ENCODE measurements at places on chromosomes 11 and 22.

GRCh38 chr11:125412509-125412908 lies 83.6 kb downstream of the FEZ1 start:
- no peak for DNase-seq

DNA sequence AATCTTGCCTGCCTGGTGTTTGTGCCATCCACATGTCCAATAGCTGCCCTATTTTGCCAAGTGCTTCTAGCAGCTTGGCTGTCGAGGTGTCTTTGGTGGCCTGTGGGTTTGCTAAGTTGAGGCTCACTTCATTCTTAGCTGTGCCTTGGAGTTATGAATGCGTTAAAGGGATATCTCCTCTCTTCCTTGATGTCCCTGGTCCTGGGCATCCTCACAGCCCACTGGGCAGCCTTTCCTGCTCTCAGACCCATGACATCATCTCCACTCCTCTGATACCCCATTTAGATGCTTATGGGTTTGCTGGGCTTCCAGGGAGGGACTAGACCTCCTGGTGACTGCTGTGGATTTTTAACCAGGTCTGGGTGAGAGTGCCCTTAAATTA lies 1.3 kb downstream of the LDLRAD3 start:
- DNase-seq: no peak

- DNase-seq: no peak
These were observed 408 bp downstream of the PPP2R5B start for GRCh38 chr11:64924910-64925284.

DNA sequence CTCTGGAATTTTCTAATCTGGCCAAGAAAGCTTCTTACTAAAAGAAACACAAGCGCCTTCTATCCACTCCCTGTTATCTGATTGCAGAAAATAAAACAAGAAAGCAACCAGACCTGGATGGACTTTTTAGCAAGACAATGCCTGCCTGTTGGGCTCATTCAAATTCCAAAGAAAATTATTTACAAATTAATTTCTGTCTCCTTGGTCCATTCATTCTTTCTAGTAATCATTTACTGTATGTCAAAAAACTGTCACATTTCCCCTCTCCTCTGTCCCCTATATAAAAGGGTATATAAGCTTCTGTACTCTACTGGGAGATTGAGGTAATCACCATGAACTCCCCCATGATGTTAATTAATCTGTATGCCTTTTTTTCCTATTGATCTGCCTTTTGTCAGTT lies 279.9 kb downstream of the DLG2 start:
- no peak for DNase-seq

DNA sequence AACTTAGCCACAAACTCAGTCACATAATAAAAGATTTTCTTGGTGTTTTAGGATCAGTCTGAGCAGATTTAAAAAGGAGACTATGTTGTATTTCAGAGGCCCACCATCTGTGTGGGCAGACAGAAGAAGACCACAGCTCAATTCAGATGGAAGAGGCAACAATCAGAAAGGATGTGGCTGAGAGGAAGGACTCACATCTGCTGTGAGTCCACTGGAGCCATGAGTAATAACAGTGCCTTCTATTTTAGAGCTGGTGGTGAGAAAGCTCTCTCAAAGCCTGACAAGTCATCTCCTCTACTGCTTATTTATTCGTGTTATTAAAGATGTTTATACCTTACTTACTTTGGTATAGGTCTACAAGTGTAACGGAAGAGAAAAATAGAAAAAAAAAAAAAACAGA lies 357.2 kb downstream of the OPCML start:
- no peak for DNase-seq

DNA sequence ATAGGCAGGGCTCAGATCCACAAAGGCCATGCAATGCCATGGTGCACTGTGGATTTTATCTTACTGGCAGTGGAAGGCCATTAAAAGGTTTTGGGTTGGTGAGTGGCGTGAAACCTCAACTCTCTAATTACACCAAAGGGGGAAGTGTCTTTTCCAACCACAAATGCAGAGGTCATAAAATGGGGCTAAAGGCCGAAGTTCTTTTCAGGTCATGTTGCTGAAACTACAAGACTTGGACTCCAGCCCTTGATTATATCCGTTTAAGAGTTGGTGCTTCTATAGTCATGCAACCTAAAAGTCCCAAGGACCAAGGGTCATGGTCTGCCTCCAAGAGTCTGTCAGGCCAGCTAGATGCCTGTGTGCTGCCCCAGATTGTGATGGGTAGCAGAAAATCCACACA lies 434.3 kb downstream of the RAB38 start:
- DNase-seq: no peak

DNA sequence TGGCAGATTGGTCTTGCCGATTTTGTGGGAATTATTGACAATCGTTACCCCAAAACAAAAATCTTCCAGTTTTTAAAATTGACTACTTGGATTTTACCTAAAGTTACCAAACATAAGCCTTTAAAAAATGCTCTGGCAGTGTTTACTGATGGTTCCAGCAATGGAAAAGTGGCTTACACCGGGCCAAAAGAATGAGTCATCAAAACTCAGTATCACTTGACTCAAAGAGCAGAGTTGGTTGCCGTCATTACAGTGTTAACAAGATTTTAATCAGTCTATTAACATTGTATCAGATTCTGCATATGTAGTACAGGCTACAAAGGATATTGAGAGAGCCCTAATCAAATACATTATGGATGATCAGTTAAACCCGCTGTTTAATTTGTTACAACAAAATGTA lies 37.2 kb downstream of the IGLL1 start:
- DNase-seq: no peak

- no peak for DNase-seq
These were observed 3.8 kb downstream of the CBLIF start for GRCh38 chr11:59841514-59841913.

GRCh38 chr11:1746956-1747752 lies 3.2 kb downstream of the IFITM10 start:
- no peak for DNase-seq

DNA sequence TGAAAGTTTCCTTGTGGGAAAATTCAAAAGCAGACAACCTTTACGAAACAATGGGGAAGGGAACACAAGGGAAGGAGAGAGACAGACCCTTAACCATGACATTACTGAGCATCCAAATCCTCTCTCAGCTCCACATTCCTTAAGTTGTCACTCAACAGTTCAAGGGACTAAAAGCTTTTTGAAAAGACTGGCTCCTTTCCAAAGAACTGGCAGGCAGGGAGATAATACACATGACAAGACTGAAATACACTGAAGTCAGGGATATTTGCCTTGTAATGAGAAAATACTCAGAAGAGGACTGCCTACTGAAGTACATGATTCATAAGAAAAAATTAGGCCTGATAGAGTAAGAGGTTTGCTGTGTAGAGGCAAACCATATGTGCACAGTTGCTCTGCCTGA lies 69.1 kb downstream of the SMCO4 start:
- no peak for DNase-seq

GRCh38 chr11:92227230-92227814 lies 2.7 kb downstream of the FAT3 start:
- no peak for DNase-seq

GRCh38 chr11:114928260-114928870 lies 250.0 kb downstream of the NXPE2 start:
- no peak for DNase-seq

- DNase-seq: no peak
These were observed 71.8 kb downstream of the ATG16L2 start for GRCh38 chr11:72885749-72886609.

- DNase-seq: no peak
These were observed 60.7 kb upstream of the ALKBH3 start for GRCh38 chr11:43819926-43820325.

GRCh38 chr11:22927793-22928192 lies 67.5 kb upstream of the CCDC179 start:
- DNase-seq: no peak

GRCh38 chr22:25210793-25211192 lies 8.6 kb upstream of the CRYBB2 start:
- no peak for DNase-seq

DNA sequence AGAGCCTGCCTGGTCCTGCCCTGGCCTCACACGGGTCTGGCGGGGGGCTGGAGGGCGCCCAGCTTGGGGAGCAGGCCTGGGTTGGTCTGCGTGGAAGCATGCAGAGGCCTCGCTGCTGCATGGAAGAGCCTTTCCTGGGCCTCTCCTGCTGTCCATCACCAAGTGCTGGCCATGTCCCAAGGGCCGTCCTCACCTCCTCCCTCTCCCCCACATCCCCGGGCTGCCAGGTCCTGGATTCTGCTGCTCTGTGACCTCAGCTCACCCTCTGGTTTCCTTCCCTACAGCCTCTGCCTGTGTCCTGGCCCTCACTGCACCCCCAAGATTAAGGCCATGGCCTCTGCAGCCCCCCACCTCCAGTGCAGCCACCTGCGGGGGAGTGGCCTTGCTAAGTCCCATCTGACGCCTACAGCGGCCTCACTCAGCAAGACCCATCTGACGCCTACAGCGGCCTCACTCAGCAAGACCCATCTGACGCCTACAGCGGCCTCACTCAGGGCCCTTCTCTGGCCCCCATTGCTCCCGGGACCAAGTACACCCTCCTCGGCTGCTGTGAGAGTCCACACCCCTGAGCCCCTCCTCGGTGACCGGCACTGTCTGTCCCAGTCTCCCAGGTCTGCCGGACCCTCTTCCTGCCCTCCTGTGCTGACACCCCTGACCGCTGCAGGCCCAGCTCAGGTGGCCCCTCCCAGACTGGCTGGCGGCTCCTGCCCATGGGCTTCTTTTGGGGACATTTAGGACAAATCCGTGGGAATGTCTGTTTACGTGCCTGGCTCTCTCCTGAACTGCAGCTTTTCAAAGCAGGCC lies 119.5 kb upstream of the B3GAT1 start:
- no peak for DNase-seq

DNA sequence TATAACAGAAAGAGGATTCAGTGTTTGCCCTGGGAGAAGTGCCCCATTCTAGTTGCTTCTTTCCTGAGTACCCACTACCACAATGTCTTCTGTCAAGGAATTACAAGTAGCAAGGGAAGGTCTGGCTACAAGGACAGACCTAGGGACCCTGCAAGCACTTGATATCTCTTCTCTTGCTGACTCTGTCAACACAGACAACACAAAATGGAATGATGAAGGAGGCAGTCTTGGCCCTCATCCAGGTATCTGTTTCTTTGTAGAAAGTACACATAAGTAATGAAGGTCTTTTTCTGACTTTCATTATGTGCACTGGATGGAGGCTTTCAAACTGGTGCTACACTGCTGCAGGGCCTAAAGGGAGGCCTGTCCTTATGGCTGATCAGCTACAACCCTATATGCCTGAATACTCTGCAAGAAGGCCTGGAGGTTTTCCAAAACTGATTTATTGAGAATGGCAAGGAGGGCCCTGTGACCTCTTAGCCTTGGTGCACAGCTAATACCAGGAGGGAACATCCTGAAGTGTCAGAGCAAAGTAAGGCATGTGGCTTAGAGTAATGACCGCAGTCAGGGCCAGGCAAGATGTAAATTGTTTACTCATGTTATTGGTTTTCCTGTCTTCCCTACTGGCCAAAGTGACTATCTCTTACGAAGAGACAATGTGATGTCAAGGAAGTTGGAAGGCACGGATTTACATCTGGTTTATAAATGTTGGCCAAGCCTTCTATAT lies 31.2 kb downstream of the GAB2 start:
- no peak for DNase-seq

GRCh38 chr11:79564288-79564925 lies 123.6 kb upstream of the TENM4 start:
- DNase-seq: no peak

GRCh38 chr11:88809126-88809525 lies 256.7 kb downstream of the GRM5 start:
- DNase-seq: no peak

GRCh38 chr11:66242095-66242765 lies 26.2 kb upstream of the RAB1B start:
- DNase-seq: no peak

DNA sequence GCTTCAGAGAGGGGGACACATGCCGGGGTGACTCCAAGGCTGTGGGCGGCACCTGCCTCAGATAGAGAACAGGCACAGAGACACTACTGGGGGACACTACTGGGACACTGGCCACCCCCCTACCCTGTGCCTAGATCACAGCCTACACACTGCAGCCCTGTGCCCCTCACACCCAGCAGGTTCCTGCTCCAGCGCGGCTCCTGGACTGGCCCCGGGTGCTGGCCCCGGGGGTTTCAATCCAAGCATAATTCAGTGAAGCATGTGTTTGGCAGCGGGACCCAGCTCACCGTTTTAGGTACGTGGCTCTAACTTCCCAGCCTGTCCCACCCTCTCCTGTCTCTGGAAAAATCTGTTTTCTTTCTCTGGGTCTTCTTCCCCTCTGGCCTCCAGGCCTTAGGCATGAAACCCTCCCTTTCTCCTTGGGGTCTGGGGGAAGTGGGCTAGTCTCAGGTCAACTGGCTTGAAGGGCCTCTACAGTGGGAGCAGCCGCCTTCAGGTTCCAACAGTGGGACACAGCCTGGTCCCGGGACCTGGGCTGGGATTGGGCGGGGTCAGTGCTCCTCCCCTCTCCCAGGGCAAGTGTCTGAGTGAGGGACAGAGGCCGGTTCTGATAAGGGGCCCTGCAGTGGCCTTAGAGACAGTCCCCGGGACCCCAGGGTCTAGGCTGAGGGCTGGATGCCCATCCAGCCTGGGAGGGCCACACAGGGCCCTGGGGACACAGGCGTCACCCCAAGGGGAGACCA lies 98.8 kb downstream of the CRYBB2 start:
- DNase-seq: no peak

DNA sequence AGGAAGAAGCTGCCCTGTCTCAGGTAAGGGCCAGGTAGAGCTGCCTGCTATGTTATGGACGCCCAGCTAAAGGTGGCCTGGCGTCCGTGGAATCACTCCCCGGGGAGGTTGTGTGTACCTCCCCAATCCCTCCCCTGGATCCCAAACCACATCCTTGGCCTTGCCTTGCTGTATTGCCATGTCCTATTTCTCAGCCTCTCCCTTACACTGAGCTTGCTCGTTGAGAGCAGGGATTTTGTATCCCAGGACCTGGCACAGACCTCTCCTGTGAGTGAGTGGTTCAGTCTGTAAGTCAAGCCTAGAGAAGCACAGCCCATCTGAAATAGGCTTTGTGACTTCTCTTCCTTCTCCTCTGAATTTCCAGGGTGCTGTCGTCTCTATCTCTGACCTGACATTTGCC lies 53.9 kb downstream of the TRAF6 start:
- DNase-seq: no peak

- no peak for DNase-seq
These were observed 424.7 kb downstream of the FAM181B start for GRCh38 chr11:82308979-82309378.

- DNase-seq: no peak
These were observed 57.5 kb upstream of the PPARA start for GRCh38 chr22:46092670-46093410.

DNA sequence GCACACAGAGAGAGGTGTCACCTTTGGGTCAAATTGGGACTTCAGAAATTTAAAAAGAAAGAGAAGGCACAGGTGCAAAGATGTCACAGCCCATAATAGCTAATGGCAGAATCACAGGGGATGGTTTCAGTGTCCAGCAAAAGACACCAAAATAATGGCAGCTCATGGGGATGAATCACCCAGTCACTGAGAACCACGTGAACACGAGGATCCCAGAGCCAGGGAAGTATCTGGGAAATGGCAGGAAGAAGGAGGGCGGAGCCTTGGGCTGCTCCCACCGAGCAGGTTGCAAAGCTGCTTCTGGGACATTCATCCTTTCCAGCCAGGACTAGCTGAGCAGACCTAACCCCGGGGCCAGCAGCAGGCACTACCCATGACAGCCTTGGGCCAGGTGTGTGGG lies 45.6 kb downstream of the TRMU start:
- no peak for DNase-seq
